ENCODE measurements at places on chromosomes 7 and 10.

GRCh38 chr7:67306331-67306730, 309.7 kb downstream of the TYW1 start:
- DNase-seq, result no peak

DNA sequence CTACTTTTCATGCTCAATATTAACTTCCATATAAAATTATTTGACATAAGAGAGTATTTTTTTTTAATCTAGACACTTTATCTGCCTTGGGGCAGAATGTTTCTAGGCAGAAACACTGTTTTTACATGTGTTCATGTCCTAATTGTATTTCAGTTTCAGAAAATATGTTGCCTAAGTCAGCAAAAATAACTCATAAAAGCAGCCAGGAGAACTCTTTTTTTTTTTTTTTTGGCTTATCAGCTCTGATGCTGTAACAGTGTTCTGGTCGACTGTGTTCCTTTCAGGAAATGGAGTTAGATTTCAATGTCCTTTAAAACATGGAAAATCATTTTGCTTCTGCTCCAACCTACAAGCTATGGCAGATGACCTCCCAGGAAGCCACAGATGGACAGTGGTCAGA, 63.2 kb upstream of the OPALIN start:
- no peak for DNase-seq

DNA sequence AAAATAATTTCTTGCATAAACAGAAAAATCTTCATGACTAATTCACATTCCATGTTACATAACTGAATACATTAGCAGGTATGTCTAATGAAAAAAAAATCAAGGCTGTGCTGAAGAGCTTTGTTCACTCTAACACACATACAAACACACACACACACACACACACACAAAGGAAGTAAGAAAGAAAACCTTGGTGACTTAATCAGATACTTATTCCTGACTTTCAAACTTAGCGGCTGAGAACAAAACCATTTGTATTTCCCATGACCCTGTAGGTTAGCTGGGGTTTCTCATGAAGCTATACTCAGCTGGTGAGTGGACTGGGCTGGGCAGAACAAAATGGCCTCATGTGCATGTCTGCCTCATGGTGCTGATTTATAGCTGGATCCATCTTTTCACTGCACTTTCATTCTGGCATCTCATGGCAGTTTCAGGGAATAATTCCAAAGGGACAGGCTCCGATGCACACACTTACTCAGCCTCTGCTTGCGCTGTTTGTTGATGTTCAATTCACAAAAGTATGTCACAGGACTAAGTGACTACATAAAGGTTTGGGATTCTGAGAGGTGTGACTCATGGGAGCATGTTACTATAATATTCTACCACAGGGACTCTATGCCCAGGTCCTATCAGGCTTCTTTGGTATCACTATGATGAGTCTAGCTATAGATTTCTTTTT, 161.2 kb downstream of the PCLO start:
- no peak for DNase-seq

GRCh38 chr10:34216348-34216945, 598.6 kb downstream of the PARD3 start:
- DNase-seq, result no peak

DNA sequence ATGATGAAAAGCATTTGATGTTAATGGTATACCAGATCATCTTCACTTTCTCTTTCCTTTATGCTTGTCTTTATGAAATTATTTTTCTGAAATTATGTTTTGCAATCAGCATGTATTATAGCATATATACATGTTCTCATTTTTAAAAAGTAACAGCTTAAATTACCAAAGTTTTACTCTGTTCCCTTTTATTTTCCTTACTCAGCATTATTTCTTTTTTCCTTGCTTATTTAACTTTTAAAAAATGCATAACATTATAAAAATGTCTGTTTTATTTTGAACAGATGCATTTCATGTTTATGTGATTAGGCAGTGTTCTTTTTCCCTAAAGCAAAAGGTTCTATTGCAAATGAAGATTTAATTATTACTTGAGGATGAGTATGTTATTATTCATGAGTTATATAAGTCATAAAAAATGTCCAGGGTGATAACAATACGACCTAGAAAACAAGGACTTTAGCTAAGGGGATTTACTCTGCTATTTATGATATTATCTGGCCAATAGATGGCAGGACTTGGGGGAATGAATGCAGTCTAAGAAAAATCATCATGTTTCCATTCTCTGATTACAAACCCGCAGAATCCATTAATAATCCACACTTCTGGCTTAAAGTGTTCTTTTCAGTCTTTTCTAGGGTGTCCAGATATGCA, 38.5 kb downstream of the CABCOCO1 start:
- DNase-seq, result no peak

GRCh38 chr7:49866076-49866735, 92.8 kb downstream of the VWC2 start:
- no peak for DNase-seq

- no peak for DNase-seq
These were observed 36.9 kb upstream of the GNA12 start for GRCh38 chr7:2880874-2881533.

DNA sequence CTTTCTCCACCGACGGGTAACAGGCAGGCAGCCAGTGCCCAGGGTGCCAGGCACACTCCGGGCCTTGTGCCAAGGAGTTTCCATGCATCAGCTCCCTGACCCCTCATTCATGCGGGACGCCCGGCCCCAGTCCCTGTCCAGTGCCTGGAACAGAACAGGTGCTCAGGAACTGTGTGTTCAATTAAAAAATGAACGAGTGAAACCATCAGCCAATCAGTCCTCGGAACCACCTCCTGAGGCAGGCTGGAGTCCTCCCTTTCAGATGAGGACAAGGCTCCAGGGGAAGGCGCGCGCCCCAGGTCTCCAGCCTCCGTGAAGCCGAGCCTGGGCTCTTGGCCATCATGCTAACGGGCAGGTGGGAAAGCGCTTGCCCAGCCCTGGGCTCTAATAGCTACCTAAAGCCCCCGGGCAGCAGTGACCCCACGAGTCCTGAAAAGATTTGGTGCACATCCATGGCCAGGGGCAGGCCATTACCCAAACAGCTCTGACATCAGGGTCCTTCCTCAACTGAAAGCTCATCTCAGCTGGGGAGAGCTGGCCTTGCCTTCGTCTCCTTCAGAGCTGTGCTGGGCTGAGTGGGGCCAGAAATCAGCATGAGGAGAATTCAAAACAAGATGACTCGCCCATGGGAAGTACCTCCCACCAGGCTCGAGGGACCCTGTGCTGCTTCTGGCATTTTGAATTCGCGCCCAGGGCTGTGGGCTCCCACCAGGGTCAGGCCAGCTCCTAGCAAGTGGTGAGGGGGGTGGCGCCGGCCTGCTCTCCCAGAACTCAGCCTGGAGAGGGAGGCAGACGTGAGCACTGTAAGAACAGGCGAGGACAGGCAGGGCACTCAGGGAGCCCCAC, 200.5 kb downstream of the MAD1L1 start:
- no peak for DNase-seq

- DNase-seq, result no peak
These were observed 108.8 kb upstream of the PCLO start for GRCh38 chr7:83271212-83272099.

DNA sequence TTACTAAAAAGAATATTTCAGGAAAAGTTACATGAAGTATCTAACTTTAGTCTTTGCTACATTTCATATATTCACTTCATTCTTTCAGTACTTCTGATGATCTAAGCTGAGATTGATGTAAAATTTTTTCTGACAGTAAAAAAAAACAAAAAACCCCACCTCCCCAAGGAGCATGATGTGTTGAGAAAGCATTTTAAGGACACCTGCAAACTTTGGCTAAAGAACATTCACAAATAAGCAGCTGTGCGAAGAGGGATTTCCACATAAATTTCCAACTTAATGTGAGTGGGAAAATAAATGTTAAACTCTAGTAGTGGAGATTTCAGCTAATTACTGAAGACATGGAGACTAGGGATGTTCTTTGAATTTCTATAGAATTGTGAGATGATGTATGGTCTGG, 35.5 kb downstream of the DLD start:
- no peak for DNase-seq

- no peak for DNase-seq
These were observed 766.4 kb downstream of the GRID1 start for GRCh38 chr10:85600026-85600743.

- peak; percentile 31 for DNase-seq
These were observed at the start of gene THSD7A for GRCh38 chr7:11831736-11832495. Gene THSD7A (minus strand): TSS chr7:11832198. CDS start chr7:11831946, 252 bp downstream.

DNA sequence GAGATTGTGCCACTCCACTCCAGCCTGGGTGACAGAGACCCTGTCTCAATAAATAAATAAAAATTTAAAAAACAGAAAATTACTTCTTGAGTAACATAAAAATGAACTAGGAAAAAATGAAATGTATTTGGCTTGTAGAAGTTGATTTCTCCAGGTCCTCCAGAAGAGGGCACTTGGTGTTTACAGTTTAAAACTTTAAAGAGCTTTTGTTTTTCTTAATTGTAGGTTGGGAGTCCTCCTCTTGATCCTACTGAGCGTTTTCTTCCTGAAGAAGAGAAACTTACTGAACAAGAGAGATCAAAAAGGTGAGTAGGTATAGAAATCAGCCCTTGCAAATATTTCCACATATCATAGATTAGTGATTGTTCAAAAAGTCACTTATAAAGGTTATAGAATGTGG, 16.2 kb downstream of the KIFBP start:
- no peak for DNase-seq

DNA sequence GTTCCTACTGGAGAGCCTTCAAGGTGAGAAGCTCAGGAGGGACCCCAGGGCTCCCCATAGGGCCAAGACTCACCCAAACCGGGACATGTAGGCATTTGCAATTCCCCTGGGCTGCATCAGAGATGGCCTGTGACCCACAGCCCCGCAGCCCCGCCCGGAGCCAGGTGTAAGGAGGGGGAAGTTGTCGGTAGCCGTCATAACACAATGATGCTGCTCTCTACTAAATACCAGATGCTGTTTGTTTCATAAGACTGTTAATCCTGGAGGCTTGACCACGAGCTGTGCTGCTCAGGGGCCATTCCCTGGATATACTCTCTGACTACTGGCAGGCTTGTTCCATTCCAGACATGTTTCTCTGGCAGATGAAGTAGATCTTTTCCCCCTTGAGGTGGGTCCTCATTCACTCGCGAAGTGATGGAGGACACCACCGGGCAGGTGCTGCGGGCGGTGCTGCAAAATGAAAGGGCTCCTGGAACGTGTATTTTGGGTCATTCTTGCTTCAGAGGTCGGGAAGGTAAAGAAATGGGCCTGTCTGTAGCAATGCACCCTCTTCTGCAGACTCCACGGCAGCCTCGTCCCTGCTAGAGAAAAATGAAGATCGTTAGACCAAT, 61.1 kb downstream of the MKI67 start:
- no peak for DNase-seq

DNA sequence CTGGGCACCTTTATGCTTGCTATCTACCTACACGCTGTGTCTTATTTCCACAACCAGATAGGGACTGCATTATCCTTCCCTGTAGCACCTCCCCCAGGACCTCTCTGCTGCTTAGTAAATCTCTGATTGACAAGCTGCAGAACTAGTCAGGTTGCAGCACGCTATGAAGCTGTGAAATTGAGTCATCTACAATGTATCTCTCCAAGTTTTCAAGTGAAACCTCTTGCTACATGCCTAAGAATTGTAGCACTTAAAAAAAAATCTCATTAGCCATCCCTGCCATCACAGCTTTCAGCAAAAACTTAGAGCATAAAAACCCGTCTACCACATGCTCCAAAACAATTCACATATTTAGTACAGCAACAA, 69.7 kb upstream of the FGFR2 start:
- DNase-seq, result no peak

- DNase-seq, result no peak
These were observed 16.6 kb downstream of the MINDY3 start for GRCh38 chr10:15843695-15844094.

DNA sequence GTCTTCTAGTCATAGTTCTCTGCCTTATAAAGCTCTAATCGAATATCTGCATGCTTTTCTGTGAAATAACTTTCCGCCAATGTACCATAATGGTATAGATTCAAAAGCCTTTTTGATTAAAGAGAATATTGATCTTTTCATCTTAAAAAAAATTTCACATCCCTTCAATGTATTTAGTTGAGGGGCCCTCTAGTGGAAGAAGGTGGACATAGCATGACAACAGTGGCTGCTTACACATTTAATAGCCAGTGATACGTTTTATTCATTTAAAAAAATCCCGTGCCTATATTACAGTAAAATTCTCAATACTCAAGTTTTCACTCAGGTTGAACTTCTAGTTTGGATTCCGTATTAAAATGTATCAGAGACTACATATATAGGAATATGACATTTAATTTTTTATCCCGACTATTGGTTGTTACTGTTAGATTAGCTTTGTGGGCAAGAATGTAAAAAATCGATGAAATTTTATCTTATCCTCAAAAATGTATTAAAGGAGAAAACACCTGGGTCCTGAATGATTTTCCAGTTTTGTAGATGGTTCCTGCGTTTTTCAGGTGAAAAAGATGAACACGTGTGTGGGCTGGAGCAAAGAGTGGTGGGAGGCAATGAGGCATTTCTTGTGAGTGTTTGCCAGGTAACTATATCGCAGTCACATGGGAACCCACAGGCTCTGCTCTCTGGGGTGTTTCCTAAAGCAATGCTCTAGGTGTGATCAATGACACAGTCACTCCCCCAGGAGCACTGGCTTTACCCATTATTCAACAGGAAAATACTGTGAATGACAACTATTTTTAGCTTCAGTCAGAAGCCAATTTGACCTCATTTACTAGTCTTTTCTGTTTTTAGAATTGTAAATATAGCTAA, 24.1 kb upstream of the PNLIP start:
- DNase-seq, result no peak

DNA sequence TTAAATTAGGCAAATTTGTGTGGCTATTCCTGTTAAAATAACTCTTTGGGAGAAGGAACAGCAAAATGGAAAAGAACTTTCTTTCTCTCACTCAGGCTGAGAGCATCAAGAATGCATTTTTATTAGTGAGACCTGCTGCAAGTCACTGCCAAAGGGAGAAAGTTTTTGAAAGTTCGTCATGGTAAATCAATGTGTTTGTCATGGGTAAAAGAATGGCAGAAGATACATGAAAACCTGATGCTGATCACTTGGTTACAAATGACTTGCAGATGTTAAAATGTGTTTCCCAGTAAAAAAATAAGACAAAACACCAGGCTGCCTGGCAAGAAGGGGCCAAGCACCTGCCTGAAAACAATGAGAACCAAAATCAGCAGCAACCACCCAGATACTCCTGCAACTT, 484.7 kb upstream of the NRP1 start:
- DNase-seq, result no peak

DNA sequence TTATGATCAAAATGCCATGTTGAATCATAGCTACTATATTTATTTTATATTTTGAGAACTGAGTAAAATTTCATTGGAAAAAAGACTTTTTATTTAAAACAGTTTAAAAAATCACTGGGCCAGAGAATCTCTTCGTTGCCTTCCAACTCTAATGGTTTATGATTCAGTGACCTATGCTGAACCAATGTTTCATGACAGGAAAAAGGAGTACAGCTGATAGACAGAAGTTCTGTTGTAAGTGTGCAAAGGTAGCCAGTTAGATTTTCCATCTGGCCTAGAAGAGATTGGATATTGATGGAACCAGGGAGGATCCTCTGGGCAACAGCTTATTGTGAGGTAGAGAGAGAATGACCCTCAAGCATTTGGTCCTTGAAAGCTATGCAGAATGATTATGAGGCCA, 745.8 kb downstream of the SUGCT start:
- no peak for DNase-seq

GRCh38 chr10:11299125-11299524, 281.5 kb downstream of the CELF2 start:
- DNase-seq, result no peak

- no peak for DNase-seq
These were observed 25.1 kb downstream of the SLC25A40 start for GRCh38 chr7:87850836-87851593.

All from activated T-cell treated with anti-CD3 and anti-CD28 coated beads, Interleukin-2, amount 50 U/mL, for 48 hours (primary cell).